ENCODE measurements at places on chromosomes 12 and 14.

GRCh38 chr14:100750762-100751699 lies 24.3 kb downstream of the DLK1 start:
- DNase-seq: no peak

GRCh38 chr12:109925185-109925840 lies 25.2 kb downstream of the TCHP start:
- no peak for DNase-seq

GRCh38 chr14:97975962-97976361 lies 1178.8 kb downstream of the VRK1 start:
- no peak for DNase-seq

- DNase-seq: peak; percentile 87
These were observed 2.1 kb upstream of the USP44 start for GRCh38 chr12:95553197-95553943.

GRCh38 chr12:131017477-131017991 lies 63.8 kb downstream of the ADGRD1 start:
- no peak for DNase-seq

DNA sequence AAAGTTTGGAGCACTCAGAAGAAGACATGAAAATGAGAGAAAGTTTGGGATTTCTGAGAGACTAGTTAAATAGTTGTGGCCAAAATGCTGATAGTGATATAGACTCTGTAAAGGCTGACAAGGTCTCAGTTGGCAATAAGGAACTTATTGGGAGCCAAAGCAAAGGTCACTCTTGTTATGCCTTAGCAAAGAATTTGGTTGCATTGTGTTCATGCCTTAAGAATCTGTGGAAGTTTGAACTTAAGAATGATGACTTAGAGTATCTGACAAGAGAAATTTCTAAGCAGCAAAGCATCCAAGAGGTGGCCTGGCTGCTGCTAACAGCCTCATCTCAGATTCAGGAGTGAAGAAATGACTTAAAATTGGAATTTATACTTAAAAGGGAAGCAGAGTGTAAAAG lies 113.8 kb downstream of the PIK3C2G start:
- DNase-seq: no peak

- DNase-seq: no peak
These were observed 415.8 kb downstream of the TMTC2 start for GRCh38 chr12:83102499-83102898.

GRCh38 chr12:94660436-94660835 lies 10.1 kb upstream of the TMCC3 start:
- no peak for DNase-seq

- DNase-seq: no peak
These were observed 3.7 kb upstream of the FKBP4 start for GRCh38 chr12:2791089-2791488.

- no peak for DNase-seq
These were observed 123.1 kb downstream of the GALC start for GRCh38 chr14:87869619-87870583.

GRCh38 chr14:64465191-64465822 lies at the start of gene AKAP5:
Gene AKAP5, plus strand, starts transcription at chr14:64465499. Its CDS starts 2,896 bp downstream, at chr14:64468395.
- DNase-seq: peak; percentile 40

DNA sequence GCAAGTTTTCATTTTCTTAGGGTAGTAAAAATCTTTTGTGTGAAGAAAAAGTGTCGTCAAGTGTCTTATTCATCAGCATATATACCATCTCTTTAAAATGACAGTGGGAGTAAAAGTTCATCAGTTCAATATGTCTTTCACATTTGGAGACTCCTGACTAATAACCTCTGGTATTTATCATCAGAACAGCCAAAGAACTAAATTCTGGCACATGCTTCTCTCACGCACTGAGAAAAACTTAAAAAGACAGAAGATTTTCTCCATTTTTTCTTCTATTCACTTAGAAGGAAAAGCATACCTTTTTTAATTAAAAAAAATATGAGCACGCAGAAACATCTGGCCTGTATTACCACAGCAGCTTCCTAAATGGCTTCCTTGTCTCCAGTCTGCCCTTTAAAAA lies 265.7 kb downstream of the AKAP6 start:
- no peak for DNase-seq

GRCh38 chr14:36905272-36905888 lies 243.7 kb downstream of the PAX9 start:
- no peak for DNase-seq

DNA sequence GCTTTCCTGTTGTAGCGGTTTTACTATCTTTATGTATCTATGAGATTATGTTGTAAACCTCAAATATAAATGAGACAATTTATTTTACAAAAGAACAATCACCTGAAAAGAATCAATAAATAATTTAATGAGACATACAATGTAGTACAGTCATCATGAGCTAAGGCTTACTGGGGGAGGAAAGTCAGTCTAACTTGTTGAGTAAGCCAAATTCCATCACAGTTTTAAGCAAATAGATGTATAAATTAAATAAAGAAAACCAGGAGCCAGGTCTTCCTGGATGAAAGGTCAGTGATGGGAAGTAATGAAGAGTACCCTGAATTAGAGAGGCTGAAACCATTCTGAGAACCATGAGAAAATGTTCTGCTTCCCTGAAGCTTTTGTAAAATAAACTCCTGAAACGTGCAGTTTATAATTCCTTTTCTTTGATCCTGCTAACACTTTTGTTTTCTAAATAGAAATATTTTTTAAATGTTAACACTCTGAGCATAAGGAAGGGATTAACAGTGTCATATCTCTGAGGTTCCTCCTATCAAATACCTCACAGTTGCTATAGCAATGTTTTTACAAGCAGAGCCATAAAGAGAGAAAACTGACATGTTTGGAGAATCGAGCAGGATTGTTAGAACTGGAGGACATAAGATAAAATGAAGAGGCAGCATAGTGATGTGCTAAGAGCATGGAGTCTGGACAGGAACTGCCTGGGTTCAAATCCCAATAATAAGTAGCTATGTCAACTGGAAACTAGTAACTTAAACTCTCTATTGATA lies 444.9 kb upstream of the FOXG1 start:
- DNase-seq: no peak

DNA sequence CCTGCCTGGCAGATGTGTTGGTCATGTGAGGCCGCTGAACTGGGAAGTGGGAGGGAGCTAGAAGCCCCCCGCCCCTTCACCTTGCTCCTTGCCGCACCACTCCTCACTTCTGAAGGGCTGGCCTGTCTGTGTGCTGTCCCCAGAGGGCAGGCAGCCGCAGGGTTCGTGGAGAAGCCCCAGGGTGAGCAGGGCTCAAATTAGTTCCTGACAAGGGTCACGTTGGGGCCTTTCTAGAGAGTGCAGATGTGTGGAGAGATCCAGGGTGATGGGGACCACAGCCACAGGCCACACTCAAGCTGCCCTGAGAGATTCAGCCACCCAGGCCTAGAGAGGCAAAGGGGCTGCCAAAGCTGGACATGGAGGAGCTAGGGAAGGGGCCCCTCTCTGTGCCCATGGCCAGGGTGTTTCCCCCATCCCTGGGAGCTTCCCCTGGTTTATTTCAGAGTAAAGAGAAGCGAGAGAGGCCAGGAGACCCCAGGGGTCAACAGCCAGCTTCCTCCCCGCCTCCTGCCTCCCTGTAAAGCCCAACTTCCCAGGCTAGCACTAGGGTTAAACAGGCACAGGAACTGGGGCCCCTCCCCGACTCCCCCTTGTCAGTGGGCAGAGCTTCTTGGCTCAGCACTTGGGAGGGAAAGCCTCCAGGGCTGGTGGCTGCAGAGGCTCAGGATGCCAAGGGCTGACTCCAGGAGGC lies 16.2 kb downstream of the SLC25A29 start:
- no peak for DNase-seq

- no peak for DNase-seq
These were observed 131.4 kb downstream of the LMNTD1 start for GRCh38 chr12:25421651-25422167.

GRCh38 chr14:70597731-70598130 lies 2.7 kb downstream of the MED6 start:
- no peak for DNase-seq

DNA sequence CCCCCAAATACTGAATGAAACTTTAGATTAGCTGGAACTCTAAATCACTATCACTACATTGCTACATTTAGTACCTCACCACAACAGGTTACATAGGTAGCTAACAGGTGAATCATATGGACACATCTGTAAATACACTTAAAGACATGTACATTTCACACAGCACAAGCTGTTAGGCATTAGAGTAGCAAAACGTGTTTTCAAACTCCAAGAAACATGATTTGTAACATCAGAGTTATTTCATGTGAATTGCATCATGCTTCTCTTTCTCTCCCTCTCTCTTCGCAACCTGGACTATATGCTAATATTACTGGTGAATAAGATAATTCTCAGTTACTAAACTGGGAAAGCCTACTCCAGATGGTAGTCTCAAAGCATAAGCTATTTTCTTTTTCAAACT lies 4.3 kb downstream of the SEL1L start:
- DNase-seq: no peak

DNA sequence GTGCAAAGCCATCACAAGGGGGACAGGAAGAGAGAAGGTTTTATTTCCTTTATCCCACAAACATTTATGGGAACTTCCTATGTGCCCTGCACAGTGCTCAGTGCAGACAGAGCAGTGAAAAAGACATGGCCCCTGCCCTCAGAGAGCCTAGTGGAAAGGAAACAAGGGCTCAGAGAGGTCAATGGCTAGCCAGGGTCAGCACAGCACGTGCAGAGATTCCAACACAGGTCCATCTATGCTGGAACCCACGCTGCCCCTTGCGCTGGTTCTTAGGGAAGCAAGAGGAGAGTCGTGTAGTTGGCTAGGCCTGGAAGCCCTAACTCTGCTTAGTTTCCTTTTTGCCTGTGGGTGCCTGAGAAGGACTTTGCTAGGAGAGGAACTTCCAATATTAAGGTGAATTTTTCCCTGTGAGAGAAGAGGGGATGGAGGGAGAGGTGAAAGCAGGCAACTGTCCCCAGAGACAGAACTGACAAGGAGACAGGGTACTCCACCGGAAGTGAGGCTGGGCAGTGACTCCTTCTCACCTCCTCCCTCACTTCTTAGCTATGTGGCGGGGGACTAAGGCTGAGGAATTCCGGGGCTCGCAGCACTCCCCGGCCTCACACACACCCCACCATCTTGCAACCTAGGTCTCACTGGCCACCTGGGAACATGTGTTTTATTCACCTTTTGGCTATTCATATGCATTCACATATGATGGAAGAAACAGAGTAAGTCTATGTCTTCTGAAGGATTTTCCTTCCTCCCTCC lies 12.1 kb upstream of the GPX2 start:
- no peak for DNase-seq

DNA sequence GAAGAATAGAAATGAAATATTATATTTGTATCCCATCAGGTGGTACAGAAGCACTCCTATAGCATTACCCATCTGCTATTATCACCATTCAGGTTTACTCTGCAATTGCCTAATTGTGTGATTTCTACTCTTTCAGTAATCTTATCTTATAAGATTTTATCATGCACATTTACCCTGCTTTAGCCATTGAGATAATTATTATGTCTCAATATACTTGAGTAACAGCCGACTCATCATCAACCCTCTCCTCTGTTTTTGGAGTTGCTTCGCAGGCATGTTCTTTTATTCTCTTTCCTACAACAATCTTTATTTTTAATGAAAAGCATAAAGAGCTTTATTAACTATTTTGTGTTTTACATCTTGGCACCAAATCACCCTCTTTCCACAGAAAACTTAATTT lies 419.9 kb downstream of the LRIG3 start:
- no peak for DNase-seq

DNA sequence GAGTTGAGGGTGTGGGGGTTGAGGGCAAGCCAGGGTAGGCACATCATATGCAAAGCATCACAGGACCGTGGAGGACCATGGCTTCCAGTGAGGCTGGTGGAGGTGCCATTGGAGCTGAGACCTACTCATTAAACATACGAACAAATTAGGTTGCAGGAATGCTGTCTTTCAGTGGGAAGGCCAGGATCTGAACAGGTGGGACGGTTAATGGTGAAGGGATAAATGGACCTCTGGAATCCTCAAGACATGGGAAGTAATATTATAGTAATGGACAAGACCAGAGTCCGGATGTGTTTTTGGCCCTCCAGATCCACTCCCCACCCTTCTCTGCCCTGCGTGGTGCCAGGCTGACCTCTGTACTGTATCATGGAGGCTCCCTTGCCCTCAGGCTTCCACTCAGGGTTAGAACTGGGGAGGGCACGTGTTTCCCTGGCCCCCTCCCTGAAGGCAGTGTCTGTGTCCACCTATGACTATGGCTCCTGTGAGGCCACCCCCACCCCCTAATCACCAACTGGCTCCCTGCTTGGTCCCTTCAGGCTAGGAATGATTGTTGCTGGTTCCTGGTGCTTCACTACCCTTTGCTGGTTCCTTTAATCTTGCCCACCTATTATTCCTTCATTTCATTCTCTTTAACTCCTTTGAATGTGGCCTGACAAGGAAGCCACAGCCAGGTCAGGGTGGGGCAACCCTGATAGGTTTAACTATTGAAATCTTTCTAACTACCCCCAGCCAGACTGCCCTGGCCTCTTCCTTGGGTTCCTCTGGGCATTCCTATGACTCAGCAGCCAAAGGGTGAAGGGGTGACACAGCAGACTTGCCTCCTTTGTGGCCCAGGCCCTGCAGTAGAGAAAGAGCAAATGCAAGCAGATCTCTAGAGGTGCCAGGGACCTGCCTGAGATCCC lies 10.7 kb downstream of the DHRS2 start:
- DNase-seq: no peak

DNA sequence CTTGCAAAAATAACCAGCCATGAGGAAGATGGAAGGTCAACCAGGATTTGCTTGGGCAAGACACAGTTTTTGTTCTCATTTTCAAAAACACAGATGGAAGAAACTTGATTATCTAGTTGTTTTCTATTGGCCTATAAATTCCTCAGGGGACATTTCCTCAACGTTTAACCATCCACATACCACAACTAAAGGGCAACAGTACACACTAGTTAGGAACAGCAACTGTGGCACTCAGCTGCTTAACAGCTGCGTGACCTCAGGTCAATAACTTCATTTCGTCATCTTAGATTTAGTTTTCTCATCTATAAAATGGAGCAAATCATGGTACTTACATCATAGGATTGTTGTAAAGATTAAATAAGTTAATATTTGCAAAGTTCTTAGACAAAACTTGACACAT lies 18.7 kb downstream of the SSTR1 start:
- no peak for DNase-seq

DNA sequence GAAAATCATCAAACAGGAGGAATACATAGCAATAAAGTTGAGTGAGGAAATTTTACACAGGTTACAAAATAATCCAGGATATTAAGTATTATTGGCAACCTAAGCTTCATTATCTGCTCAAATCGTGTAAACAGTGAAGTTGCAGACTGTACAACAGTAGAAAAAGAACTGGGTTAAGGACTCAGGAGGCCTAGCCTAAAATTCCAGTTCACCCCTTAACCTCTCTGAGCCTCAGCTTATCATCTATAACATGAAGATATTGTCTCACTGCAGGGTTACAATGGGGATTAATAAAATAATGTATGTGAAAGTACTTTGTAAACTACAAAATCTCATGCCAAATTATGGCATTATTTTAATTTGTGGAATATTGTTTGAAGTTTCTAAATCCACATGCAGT lies 26.0 kb downstream of the DDHD1 start:
- DNase-seq: no peak

DNA sequence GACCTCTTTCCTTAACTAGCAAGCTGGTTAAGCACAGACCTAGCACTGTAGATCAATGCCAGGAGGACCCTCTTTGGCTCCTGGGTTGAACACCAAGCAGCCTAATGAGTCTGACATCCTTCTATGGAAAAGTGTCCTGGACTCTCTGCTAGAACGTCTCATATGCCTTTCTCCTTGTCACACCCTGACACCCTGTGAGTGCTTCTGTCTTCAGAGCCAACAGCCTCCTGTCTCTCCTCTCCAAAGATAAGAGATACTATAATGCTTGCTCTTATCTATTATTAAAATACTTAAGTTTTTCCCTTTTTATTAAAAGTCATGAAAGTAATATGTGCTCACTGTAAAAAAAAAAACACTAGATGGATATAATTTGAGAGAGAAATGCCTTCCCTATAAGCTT lies 222.7 kb downstream of the FOXN3 start:
- no peak for DNase-seq

Measured in KBM-7 (cell line).